Smooth muscle cell of the umbilical artery (primary cell): ENCODE measurements at places on chromosomes 1 and 21. TPM values are rescaled to one million over a fixed set of nuclear protein-coding genes. Genes with fewer than 3 reads are reported as not detected.

The C8B gene
- total RNA-seq = under 0.01 TPM in 1 of 2 replicates, not detected in the other

The OR2AK2 gene
- not detected in 2 replicates for total RNA-seq

The TSSK3 gene
- 0.30 TPM in 1 of 2 replicates, not detected in the other for total RNA-seq

The FMOD gene
- total RNA-seq = 7.3 and 48.1 TPM in 2 replicates

The RSPH1 gene
- total RNA-seq = not detected in 2 replicates

The CELA2A gene
- total RNA-seq = not detected in 2 replicates

The PLA2G2C gene
- not detected in 2 replicates for total RNA-seq

The HUNK gene
- not detected in 2 replicates for total RNA-seq

The NFIA gene
- total RNA-seq = 2.7 and 4.2 TPM in 2 replicates

The SPATA6 gene
- total RNA-seq = 2.6 and 3.9 TPM in 2 replicates

The CCDC185 gene
- total RNA-seq = not detected in 2 replicates

The MIXL1 gene
- not detected in 2 replicates for total RNA-seq

The MAP3K7CL gene
- 3.9 and 12.8 TPM in 2 replicates for total RNA-seq

The PTAFR gene
- total RNA-seq = 0.05 TPM in 1 of 2 replicates, not detected in the other

The TCHH gene
- not detected in 2 replicates for total RNA-seq

The GBP1 gene
- 25.9 and 36.5 TPM in 2 replicates for total RNA-seq

The NTMT2 gene
- not detected in 2 replicates for total RNA-seq

The SESN2 gene
- 20.3 and 36.5 TPM in 2 replicates for total RNA-seq

The RGS18 gene
- total RNA-seq = not detected in 2 replicates

The FTCD gene
- total RNA-seq = 0.30 and 0.51 TPM in 2 replicates

The DNALI1 gene
- 0.89 and 1.9 TPM in 2 replicates for total RNA-seq

The KLHL17 gene
- 9.2 and 14.8 TPM in 2 replicates for total RNA-seq

The MSH4 gene
- total RNA-seq = 0.46 and 0.59 TPM in 2 replicates

The CCDC17 gene
- 0.30 and 0.78 TPM in 2 replicates for total RNA-seq

The ZNF648 gene
- not detected in 2 replicates for total RNA-seq

The DISC1 gene
- total RNA-seq = 5.3 and 6.7 TPM in 2 replicates

The FCAMR gene
- total RNA-seq = not detected in 2 replicates

The NUP210L gene
- total RNA-seq = under 0.01 and 0.05 TPM in 2 replicates

The CELA3A gene
- not detected in 2 replicates for total RNA-seq

The ITGB2 gene
- 0.28 TPM in 1 of 2 replicates, not detected in the other for total RNA-seq

The GPR161 gene
- 17.5 and 29.0 TPM in 2 replicates for total RNA-seq

The COL6A2 gene
- 1,261 and 1,787 TPM in 2 replicates for total RNA-seq

The SPRR2F gene
- total RNA-seq = not detected in 2 replicates

The C1orf226 gene
- total RNA-seq = 0.59 and 0.83 TPM in 2 replicates

The CEP350 gene
- 58.7 and 61.5 TPM in 2 replicates for total RNA-seq

The NIPAL3 gene
- 55.5 and 67.4 TPM in 2 replicates for total RNA-seq

The OPN3 gene
- total RNA-seq = 24.6 and 38.6 TPM in 2 replicates

The ARTN gene
- total RNA-seq = 0.30 TPM in 1 of 2 replicates, not detected in the other

The IL19 gene
- total RNA-seq = not detected in 2 replicates

The SLC37A1 gene
- total RNA-seq = 0.59 and 0.88 TPM in 2 replicates

The GPR3 gene
- 0.89 and 1.1 TPM in 2 replicates for total RNA-seq

The LRRN2 gene
- total RNA-seq = not detected in 2 replicates

The MX2 gene
- total RNA-seq = 4.8 and 5.3 TPM in 2 replicates

The PLA2G2D gene
- not detected in 2 replicates for total RNA-seq

The SPOCD1 gene
- 47.8 and 99.9 TPM in 2 replicates for total RNA-seq
